ENCODE measurements at places on chromosomes 3 and 15.

DNA sequence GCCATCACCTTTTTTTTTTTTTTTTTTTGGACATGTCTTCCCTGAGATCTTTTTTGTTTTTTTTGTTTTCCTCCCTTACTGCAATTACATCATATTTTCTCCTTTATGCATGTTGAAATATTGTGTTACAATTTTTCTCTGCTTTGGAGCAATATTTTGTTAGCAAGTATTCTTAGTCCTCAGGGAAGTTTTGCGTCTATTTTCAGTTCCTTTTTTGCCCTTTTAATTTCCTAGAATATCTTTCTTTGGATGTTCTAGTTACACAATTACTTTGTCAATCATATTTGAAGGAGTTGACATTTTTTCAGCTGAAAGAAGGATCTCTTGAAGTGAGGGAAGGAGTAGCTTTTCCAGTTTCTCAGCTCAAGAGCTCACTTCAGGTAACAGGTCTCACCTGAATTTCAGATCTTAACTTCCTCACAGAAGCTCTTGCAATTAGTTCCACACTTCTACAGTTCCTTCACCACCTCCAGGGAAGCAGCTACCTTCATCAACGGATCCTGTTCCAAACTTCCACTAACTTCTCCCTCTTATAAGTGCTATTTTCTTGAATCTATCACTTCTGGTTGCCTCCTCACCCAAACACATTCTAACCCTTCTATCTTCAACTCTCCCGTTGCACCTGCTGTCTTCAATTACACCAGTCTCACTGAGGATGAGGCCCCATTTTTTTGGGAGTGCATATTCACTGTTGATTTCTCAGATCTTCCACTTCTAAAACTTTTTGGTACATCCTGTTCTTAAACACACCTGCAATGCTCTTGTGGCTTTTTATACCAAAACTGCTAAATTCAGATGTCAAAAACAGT, 57.8 kb upstream of the CPOX start:
- DNase-seq, result peak; percentile 36

GRCh38 chr15:57468486-57468885, 92.2 kb downstream of the CGNL1 start:
- DNase-seq, result no peak

GRCh38 chr15:73493922-73494321, 51.0 kb downstream of the REC114 start:
- no peak for DNase-seq

- no peak for DNase-seq
Observed at GRCh38 chr15:65569728-65570127, 39.5 kb downstream of the HACD3 start.

- DNase-seq, result no peak
Observed at GRCh38 chr15:100928632-100929280, 9.6 kb downstream of the LRRK1 start.

DNA sequence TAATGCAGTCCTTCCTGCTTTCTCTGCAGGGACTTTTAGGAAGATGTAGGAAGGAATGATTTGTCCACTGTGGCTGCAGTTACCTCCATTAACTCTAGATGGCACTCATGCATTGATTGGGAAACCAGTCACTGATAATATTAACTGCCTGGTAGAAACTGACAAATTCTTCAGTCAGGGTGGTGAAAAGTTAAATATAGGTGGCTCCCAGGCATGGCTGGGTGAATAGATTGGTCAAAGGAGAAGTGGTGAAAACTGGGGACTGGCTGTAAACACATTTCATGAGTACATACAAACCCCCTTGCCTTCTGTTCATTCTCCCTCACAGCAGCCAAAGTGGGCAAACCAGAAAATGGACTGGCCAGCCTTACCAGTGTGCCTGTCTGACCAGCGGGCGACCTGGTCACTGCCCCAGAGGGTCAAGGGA, 333.4 kb downstream of the THSD4 start:
- DNase-seq, result peak; percentile 45

GRCh38 chr3:79030157-79030556, 737.6 kb downstream of the ROBO1 start:
- DNase-seq, result no peak

DNA sequence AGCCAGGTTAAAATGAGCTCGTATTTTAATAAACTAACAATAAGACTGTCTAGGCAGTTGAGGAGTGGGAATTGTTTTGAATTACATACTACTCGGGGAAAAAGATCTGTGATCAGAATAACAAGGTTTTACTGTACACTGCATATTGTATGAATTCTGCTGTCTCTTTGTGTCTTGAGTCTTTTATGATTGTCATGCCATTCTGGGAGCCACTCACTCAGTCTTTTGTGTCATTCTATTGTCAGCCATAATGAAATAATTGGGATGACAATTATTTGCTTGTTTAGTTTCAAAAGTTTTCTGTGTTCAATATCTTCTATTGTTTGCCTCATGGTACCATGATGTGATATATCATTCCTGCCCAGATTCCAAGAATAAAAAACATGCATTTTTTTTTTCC, 339.6 kb upstream of the TBL1XR1 start:
- no peak for DNase-seq

- DNase-seq, result peak; percentile 91
Observed at GRCh38 chr3:138371070-138371965, 22.9 kb downstream of the MRAS start.

- DNase-seq, result no peak
Observed at GRCh38 chr15:60324706-60325438, 72.9 kb downstream of the ANXA2 start.

DNA sequence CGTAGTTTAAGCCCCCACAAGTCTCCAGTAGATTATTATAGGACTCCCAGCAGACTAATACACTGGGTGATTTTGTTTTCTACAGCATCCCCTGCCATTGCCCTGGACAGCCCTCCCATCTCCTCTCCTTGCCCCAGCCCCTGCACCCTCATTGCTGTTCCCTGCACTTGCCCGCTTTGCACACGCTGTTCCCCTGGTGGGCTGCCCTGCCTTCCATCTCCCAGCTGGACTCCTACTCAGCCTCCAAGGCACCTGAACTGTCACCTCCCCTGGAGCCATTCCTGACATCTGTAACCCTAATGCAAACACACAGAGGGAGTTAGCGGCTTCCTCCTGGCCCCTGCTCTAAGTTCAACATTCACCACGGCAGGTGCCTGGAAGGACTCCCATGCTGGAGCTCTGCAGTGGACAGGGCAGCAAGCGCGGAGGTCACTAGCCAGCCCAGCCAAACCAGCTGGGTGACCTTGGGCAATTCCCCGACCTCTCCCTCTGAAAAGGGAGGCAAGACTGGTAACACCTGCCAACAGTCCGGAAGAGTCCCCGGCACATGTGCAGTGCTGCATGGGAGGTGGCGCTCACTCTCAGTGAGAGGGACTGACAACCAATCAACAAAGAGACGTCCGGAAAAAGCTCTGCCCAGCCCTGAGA, 38.8 kb upstream of the IQSEC1 start:
- no peak for DNase-seq

GRCh38 chr15:63351170-63351569, 30.5 kb downstream of the CA12 start:
- no peak for DNase-seq

DNA sequence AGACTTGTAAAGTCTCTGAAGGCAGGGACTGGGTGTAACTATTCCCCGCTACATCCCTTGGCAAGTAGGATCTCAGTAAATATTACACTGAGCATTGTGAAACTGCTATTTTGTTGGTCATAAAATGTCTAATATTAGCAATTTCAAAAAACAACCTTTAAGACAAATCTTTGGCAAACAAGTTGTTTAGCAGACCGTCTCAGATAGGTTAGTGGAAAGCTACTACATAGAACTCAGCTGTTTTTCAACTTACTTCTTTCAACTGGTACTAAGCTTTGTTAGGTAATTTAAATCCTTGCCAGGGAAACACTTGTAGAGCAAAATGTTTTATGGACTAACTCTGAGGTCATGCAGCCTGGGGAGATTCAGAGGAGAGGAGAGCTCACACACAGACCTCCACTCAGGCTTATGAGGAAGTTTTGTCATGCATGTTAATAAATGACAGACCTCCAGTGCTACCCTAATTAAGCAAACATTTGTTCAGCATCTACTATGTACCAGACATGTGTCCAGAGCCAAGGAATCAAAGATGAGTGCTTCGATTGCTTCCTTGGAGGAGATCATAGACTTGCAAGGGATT, 61.6 kb upstream of the STAC start:
- no peak for DNase-seq

GRCh38 chr3:43055393-43055792, 50.5 kb downstream of the POMGNT2 start:
- DNase-seq, result no peak

GRCh38 chr3:76034649-76035048, 249.3 kb upstream of the ZNF717 start:
- DNase-seq, result no peak

DNA sequence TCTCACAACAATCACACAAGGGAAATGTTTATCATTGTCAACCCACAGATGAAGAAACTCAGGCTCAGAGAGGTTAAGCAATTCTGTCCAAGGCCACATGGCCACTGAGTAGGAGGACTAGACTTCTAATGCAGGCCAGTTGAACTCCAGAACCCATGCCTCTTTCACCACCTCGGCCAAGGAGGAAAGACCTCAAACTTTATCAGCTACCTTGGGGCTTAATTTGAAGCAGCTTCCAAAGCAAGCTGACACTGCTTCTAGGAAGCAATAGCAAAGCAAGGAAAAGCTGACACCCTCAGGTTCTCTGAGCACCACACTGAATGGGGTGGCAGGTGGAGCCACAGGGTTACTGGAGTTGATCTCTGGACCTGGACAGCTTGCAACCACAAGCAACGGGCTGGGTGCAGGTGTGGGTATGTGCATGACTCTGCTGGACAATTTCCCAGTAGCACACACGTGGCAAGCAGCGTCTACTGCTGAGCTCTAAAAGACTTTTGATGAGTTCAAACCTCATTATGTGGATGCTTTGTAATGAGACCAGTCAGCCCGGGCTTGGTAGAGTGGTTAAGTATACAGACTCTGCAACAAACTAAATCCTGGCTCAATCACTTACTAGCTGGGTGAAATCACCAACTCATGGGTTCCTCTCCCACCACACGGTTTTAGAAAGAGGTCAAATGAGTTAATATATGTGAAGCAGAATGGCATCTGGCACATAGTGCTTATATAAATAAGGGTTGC, 23.1 kb downstream of the CCNL1 start:
- peak; percentile 98 for DNase-seq

DNA sequence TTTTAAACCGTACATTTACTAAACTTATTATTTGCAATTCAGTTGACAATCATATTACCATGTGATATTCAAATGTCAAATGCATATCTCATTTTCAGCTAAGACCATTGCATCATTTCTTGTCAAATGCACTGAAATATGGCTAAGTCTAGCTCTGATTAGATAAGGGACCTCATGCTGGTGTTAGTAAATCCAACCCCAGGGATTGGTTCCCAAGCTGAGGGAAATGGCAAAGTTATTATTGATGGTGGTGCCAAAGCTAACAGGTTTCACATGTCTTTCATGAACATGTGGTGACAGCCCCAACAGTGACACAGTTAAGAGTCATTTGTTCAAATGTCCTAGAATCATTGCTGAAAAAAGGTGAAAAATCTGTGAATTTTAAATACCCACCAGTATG, 641.1 kb downstream of the MECOM start:
- DNase-seq, result no peak

DNA sequence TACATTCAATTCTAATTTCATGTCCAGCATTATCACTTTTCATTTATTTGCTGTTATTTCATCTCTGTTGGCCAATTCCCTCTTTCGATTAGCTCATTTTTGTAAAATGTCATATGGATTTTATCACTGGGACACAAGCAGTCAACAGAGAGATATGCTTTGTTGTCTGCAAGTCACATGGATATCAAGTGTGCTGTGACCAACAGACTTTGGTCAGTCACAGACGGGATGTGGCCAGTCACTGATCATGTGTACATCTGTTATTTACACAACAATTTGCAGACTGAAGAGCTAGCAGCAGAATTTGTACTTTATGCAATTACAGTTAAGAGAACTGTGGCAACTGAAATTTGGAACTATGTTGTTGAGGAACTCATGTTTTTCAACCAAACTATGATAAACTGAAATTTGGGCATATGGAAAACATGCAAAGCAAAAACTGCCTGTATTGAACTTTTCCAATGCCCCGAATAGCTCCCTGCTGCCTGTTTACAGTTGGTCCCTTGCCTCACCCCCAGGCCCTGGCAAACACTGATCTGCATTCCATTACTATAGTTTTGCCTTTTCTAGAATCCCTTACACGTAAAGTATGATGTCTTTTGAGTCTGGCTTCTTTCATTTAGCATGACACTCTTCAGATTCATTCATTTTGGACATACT, 104.4 kb downstream of the RPL22L1 start:
- DNase-seq, result no peak

DNA sequence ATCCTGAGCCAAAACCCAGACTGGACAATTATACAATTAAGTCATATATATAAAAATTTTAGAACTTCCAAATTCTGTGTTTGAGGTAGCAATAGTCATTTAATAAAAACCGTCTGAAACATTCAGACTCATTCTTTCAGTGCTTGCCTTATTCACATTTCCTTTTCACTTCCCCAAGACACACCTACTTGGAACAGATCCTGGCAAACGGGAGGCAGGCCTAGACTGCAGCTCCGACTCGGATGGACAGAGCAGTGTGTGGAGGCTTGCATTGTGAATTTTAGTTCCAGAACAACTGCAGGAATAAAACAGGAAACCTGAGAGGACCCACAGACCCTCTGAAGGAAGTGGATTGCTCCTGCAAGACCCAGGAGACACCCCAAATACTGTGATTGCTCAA, 341.4 kb downstream of the CNTN3 start:
- no peak for DNase-seq

DNA sequence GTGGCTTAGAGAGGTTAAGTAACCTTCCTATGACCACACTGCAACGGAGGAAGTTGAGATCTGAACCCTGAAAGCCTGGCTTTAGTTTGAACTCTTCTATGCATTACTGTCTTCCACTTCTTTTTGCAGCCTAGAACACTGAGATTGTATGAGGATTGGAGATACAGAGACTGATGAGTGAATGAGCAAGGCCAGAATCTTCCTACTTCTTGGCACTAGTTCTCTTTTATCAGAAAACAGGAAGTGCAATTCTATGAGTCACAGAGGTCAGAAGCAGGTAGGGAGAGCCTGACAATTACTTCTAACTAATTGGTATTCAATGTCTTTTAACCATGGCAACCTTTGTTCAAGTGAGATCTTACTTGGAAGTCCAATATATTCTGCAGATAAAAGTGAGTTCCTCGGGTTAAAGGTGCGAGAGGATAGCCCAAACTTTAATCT, 219.0 kb downstream of the SHQ1 start:
- DNase-seq, result no peak

Data from MM.1S (cell line).